ENCODE measurements at places on chromosomes 6 and 20. TPM values are rescaled to one million over a fixed set of nuclear protein-coding genes. Genes with fewer than 3 reads are reported as not detected.

Gene TRAPPC3L
- not detected for total RNA-seq

Gene SPTLC3
- total RNA-seq, result 50.9 TPM

Gene SAMD10
- 1.6 TPM for total RNA-seq

GRCh38 chr6:144248003-144248402 lies 37.1 kb upstream of the UTRN start:
- peaks cover 6% of the 10 kb centered on the region for H3K4me1 ChIP-seq
- no peaks in the 10 kb centered on the region for H3K27me3 ChIP-seq
- no peak for DNase-seq

Gene RIMS1
- 5.5 TPM for total RNA-seq

GRCh38 chr6:5999688-6000608 lies 6.8 kb downstream of the NRN1 start:
- no peak overlapping the region for H3K27ac ChIP-seq
- H3K4me3 ChIP-seq, result no peak overlapping the region
- DNase-seq, result no peak
- H3K4me1 ChIP-seq, result peaks cover 23% of the 10 kb centered on the region
- no peaks in the 10 kb centered on the region for H3K36me3 ChIP-seq

DNA sequence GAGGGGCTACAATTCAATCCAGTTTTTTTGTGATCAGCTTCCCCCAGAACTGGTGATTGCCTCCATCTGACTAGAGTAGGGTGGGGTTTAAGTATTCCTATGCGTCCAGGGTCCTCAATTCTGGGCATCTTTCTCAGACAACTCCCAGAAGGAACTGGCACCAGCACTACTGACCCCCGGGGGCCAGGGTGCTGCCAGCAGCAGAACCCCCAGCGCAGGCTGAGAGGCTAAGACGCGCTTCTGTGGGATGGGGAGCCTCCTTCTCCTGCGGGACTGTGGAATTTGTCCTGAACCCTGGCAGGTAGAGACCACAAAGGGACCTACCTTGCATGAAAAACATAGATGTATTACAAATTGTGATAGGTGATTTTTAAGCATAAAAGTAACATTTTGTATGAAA lies 124.4 kb downstream of the PACRG start:
- H3K4me3 ChIP-seq, result no peak overlapping the region
- DNase-seq, result no peak
- peaks cover 8% of the 10 kb centered on the region for H3K4me1 ChIP-seq
- no peaks in the 10 kb centered on the region for H3K27me3 ChIP-seq
- no peak overlapping the region for H3K27ac ChIP-seq

DNA sequence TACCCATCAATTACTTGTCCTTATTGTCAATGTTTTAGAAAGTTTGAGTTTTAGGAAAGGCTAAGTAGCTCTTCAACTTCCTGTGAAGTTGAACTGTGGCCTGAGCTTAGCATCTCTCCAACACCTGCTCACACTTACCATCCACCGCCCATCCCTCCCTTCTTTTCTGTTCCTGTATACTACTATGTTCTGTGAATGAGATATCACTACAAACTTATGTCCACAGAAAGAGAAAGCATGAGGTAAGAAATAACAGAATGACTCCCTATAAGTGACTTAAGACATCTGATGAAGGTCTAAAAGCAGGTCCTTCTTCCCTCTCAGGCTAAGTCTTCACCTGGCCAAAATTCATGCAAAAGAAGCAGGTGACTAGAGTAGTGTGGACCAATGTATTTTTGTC lies 246.3 kb upstream of the PREP start:
- H3K4me1 ChIP-seq, result peaks cover 12% of the 10 kb centered on the region
- no peaks in the 10 kb centered on the region for H3K27me3 ChIP-seq
- H3K4me3 ChIP-seq, result no peak overlapping the region
- no peak for DNase-seq
- H3K36me3 ChIP-seq, result no peaks in the 10 kb centered on the region
- no peak overlapping the region for H3K27ac ChIP-seq

DNA sequence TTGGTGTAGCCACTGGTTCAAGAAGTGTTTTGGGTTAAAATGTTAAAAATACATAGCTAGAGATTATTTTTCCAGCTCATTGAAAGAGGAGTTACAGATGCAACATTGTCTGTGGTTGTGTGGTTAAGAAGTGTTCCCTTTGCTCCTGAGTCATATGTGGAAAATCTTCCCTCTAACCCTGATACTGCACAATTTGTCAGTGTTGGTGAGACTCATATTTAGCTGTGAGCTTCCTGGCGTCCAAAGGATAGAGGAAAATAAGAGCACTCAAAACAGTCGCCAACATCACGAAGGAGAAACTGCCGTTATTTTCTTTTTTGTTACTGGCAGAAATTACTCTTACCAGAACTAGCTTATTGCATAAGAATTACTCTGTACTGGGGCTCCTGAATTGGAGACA lies 250.4 kb downstream of the CDH4 start:
- no peak for DNase-seq
- no peaks in the 10 kb centered on the region for H3K36me3 ChIP-seq
- H3K27me3 ChIP-seq, result no peaks in the 10 kb centered on the region
- H3K4me1 ChIP-seq, result no peaks in the 10 kb centered on the region
- no peak overlapping the region for H3K27ac ChIP-seq
- no peak overlapping the region for H3K4me3 ChIP-seq

DNA sequence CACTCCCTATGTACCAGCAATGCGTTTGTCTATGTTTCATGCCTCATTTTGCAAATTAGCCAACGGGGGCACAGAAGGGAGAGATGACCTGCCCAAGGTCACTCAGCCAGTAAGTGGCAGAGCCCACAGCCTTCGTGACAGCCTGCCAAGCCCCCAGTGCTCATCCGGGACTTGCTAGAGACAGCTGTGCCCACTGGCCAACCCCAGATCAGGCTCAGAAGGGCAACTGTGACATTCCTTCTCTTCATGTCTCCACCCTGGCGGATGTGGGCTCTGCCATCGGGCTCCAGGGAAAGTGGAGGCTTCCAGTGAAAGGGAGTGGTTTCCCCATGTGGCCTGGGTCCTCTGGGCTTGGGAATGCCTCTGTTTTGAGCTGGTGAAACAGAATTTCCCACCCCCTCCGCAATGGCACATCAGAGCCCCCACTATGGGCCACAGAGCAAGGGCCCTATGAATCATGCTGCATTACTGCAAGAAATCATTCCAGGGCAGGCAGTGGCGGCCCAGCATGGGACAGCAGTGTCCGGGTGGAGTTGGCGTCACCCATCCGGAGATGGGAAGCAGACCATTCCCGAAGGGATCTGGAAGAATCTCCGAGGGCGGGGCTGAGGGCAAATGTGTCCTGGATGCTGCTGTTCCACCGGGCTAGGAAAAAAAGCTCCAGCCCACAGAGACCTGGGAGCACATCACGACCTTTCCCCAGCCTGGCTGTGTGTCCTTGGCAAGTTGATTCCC lies 9.1 kb downstream of the RSPO4 start:
- H3K4me1 ChIP-seq, result no peaks in the 10 kb centered on the region
- H3K36me3 ChIP-seq, result no peaks in the 10 kb centered on the region
- no peak overlapping the region for H3K4me3 ChIP-seq
- no peak overlapping the region for H3K27ac ChIP-seq
- DNase-seq, result no peak

- H3K36me3 ChIP-seq, result no peaks in the 10 kb centered on the region
- H3K27ac ChIP-seq, result no peak overlapping the region
- peaks cover 96% of the 10 kb centered on the region for H3K27me3 ChIP-seq
Observed at GRCh38 chr6:6008648-6009421, 2.1 kb upstream of the NRN1 start.

Gene MYB
- total RNA-seq, result 0.17 TPM

Gene SRMS
- total RNA-seq, result not detected

Gene VGLL2
- total RNA-seq, result not detected

All from hepatocyte (in vitro differentiated cells).